Liver (tissue), 10 donors: ENCODE measurements at places on chromosomes 2 and 18. TPM values are rescaled to one million over a fixed set of nuclear protein-coding genes. Genes with fewer than 3 reads are reported as not detected.
A peak's percentile ranks its signal among the peaks of the same experiment; 100 is the strongest.

DNA sequence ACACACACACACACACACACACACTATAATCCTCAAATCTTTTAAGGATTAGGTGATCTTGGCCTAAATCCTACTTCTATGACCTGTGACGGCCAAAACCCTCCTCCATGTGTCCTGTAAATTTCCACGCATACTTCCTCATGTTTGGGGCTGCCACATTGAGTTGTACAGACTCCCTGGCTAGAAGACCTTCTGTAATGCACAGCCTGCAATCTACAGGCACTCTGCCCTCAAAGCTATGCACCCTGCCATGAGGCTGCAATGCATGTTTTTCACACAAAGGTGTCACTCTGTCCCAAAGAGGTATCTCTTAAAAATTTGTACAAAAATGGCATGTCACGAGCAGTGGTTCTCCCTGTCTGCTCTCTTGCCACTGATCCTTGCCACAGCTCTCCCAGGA lies 26.4 kb upstream of the B4GALT6 start:
- no peak overlapping the region for H3K4me3 ChIP-seq
- no peaks in the 10 kb centered on the region for H3K4me1 ChIP-seq
- DNase-seq, result no peak
- no peak overlapping the region for H3K27ac ChIP-seq
- H3K27me3 ChIP-seq, result no peaks in the 10 kb centered on the region

GRCh38 chr2:71466301-71467179 lies 13.2 kb downstream of the DYSF start:
- peak overlapping the region; percentile 68 for H3K4me3 ChIP-seq
- peak; percentile 47 for DNase-seq
- H3K27me3 ChIP-seq, result no peaks in the 10 kb centered on the region
- no peaks in the 10 kb centered on the region for H3K36me3 ChIP-seq

DNA sequence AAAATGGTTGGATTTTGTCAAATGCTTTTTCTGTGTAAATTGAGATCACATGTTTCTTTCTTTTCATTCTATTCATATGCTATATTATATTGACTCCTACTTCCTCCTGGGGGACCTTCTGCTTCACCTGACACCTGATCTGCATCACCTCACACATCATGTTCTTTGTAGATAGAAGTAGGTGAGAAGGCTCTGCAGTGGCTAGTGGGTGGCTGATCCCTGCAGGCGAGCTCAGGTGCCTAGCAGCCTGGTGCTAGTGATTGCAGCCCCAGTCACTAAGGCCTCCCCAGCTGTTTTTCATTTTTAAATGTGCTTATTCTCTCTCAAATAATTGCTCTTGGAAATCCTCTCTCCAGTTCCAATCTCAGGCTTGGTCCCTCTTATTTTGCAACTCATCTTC lies 33.6 kb downstream of the MC4R start:
- H3K36me3 ChIP-seq, result no peaks in the 10 kb centered on the region
- no peak for DNase-seq
- no peak overlapping the region for H3K27ac ChIP-seq
- H3K27me3 ChIP-seq, result no peaks in the 10 kb centered on the region
- H3K4me1 ChIP-seq, result no peaks in the 10 kb centered on the region
- no peak overlapping the region for H3K4me3 ChIP-seq

DNA sequence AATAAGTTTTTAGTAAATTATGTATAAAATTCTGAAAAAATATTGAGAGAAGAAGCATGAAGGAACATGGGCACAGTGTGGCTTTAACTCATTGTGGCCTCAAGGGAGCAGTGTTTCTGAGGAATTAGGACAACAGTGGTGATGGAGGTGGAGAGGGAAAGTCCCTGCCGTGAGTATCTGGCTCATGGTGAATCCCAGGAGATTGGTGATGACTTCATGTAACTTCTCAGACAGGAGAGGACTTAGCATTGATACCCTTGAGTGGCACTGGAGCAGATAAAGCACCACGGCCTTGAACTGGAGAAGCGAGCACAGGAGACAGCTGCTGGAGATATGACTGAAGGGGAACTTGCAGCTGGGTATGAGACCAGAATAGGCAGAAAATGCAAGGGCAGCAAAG lies 35.0 kb upstream of the LRP1B start:
- H3K4me1 ChIP-seq, result no peaks in the 10 kb centered on the region
- no peak for DNase-seq
- no peak overlapping the region for H3K4me3 ChIP-seq
- no peaks in the 10 kb centered on the region for H3K27me3 ChIP-seq

DNA sequence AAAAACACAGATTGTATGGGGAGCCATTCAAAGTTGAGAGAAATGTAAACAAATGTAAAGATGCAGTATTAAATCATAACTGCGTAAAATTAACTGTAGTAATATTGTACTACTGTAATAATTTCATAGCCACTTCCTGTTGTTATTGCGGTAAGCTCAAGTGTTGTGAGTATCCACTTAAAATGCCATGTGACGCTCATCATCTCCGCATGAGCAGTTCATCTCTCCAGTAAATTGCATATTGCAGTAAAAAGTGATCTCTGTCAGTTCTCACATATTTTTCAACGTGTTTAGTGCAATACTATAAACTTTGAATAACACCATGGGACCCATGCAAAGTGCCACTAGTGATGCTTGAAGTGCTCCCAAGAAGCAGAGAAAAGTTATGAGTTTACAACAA lies 41.8 kb upstream of the SP3 start:
- H3K36me3 ChIP-seq, result no peaks in the 10 kb centered on the region
- H3K27ac ChIP-seq, result no peak overlapping the region
- no peaks in the 10 kb centered on the region for H3K27me3 ChIP-seq
- H3K4me3 ChIP-seq, result no peak overlapping the region

DNA sequence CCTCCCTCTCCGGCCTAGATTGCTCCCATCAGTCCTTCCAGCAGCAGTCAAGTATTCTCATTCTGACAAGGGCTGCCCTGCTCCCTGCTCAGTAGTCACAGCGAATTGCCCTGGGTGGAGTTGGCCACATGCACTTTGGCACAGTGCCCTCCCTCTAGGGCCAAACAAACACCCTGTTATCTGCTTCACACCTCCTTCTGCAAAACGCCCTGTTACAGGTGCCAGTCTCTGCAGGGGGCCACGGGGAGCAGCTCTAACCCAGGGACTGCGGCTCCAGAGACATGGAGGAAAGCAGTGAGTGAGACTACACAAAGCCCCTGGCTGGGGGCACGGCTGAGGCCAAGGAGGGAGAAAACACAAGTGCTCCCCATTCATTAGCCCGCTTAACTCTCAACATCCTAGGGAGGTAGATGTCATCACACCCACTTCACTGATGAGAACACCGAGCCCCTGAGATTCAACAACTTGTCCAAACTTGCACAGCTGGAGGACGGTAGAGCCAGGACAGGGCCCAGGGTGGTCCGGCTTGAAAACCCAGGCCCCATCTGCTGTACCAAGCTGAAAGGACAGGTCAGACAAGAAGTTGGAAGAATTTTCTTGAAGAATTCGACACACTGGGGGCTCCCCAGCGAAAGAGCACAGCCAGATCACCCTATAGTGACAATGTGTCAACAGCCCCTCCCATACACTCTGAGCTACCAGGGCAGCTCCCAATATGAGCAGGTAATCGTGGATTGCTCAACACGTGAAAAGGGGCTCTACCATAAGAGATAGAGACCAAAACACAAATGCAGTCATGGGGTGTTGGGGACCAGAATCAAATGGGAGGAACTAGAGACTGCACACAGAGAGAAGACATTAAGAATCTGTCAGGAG lies 8.7 kb upstream of the TFCP2L1 start:
- no peaks in the 10 kb centered on the region for H3K27me3 ChIP-seq
- no peaks in the 10 kb centered on the region for H3K36me3 ChIP-seq
- H3K4me1 ChIP-seq, result no peaks in the 10 kb centered on the region
- H3K27ac ChIP-seq, result no peak overlapping the region
- no peak for DNase-seq

Gene REG1B
- not detected for total RNA-seq

Gene GAL3ST2
- 0.33 TPM for total RNA-seq

Gene INPP5D
- 8.9 TPM for total RNA-seq

Gene RAD51AP2
- 0.14 TPM for total RNA-seq
